ENCODE measurements at places on chromosomes 5 and 9.

DNA sequence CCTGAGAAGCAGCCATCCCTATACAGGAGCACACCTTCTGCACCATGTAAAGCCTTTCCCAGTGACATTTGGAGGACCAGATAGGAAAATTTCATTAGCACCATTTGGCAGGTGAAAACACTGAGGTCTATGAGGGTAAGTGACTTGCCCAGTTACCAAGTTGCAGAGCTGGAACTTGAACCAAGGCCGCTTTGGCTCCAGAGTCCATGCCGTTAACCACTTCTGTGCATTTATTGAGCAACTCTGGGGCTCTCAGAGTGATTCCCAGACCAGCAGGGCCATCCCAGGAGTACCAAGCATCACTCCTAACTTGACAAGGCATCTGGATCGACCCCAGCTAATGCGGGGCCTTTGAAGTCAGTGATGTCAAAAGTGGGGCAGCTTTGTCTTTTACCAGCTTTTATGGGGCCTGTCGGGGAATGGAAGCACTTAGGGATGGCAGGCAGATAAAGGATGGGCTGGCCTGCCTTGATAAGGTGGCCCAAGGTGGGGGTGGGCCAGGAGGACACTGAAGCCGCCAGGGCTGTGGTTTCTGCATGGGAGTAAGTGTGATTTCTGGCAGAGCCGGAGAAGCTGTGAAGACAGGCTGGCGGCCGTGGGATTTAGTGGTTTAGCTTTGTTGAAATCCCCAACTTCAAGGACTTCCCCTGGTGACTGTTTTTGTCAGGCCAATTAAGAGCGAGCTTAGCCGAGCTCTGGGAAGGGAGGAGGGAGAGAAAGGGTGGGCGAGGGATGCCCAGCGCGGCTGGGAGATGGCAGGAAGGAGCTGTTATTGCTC lies 127.3 kb downstream of the MACROH2A1 start:
- DNase-seq: no peak

DNA sequence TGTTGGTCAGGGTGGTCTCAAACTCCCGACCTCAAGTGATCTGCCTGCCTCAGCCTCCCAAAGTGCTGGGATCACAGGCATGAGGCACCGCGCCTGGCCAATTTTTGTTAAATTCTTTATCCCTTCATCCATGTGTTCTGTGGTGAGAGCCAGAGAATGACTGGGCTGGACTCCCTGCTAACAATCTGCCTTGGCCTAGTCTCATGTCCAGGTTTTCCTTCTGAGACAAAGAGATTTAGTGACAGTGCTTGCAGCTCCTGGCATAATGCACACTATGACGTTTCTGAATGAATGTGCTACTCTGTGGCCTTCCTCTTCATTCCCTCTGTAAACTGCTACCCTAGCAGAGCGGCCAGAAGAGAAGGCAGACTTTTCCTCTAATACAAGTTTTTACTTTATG lies 79.3 kb downstream of the FOXD1 start:
- no peak for DNase-seq

DNA sequence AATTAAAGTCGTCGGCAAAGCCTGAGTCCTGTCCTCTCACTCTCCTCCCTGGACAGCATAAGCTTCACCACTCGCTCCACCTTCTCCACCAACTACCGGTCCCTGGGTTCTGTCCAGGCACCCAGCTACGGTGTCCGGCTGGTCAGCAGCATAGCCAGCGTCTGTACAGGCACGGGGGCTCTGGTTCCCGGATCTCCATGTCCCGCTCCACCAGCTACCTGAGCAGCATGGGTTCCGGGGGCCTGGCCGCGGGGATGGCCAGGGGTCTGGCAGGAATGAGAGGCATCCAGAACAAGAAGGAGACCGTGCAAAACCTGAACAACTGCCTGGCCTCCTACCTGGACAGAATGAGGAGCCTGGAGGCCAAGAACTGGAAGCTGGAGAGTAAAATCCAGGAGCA lies 1.7 kb upstream of the XPA start:
- DNase-seq: no peak

DNA sequence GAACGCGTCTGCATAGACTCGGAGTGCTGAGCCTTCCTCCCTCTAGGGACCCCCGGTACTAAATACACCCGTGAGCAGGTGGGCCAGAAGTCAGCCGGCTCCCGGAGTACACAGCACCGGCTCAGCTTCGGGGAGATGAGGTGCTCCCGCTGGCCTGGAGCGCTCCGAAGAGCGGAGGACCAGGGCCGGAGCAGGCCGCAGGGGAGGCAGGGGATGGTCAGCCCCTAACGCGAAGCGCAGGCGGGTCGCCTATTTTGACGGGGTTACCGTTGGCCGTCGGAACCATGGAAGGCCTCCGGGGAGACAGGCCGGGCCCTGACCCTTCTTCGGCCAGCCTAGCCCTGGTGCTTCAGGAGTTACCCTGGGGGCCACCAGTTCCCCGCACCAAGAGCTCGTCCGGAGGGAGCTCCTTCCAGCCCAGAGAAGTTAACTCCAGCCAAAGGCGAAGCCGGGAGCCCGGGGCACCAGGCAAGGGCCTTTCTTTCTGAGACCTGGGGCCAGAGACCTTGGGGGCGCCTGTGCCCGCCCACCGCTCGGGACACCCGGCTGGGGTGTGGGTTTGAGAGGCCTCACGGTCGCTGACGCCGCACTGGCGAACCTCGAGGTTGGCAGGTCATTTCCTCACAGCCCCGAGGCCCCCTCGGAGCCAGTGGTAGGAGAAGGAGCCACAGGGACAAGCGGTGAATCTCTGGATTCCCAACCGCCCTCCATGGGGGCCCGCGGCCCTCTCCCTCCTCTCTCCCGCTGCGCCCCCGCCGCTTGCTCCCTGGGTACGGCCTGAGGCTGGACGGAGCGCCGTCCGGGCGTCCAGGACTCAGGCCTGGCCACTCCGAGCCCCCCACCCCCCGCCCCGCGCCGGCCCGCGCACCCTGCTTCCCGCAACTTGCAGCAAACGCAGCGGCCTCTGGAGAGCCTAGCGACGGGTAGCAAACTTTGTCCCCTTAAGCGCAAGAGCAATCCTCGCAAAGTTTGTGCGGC lies 3.4 kb upstream of the IRX4 start:
- no peak for DNase-seq

- DNase-seq: no peak
Observed at GRCh38 chr5:10338686-10339057, 14.8 kb upstream of the MARCHF6 start.

DNA sequence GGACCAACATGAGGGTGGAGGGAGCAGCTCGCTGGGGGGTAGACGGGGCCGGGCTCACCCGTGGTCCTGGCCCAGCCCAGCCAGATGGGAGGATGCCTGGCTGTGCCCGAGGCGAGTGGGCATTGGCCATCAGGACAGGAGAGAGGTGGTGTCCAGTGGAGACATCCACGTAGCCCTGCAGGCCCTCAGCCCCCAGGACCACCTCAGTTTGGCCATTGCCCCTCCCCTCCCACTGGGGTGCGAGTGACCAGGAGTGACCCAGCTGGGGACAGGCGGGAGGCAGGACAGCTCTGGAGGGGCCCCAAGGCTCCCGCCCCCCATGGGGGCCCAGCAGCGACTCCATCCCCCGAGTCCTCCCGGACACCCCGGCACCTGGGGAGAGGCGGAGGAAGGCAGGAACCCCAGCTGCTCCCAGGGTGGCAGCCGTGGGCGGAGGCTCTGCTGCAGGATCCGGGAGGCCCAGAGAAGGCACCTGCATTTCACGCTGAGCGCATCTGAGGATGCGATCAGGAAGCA lies 8.3 kb downstream of the NOXA1 start:
- no peak for DNase-seq

DNA sequence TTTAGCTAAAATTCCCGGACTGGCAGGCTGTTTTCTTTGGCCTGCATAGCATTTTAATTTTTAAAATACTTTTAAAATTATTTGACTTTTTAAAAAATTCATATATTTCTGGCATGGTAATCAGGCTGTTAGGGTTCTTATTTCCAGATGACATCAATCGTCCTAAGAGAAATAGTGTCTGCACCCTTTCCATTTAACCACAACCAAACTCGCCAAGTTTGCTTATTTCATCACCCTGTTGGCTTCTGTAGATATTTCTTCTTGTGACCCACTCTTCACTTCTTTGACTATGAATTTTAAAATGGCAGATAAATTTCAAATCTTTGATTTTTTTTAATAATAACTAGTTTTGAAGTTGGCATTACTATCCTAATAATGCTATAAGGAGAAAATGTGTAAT lies 675.7 kb upstream of the FTMT start:
- DNase-seq: no peak

DNA sequence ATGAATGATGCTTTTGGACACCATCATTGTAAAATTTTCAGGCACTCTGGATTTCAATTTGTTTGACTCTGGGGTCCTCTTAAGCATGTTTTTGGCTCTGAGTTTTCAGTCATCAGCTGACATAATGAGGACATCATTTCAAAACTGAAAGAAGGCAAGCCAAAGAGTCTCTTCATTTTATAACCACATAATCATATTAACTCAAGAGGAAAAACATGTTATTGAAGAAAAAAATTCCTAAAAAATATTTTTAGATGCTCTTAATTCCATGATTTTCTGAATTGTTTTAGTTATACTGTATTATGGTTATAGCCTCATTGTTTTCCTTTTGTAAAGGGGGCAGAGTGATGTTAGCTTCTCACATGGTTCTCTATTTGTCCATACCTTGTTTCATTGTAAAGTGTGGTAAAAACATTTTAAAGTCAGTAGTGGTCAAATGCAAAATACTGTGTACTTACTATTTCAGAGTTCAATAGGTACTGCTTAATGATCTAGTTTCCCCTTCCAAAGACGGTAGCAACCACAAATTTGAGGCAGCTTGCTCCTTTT lies 472.1 kb downstream of the DMRT2 start:
- no peak for DNase-seq

GRCh38 chr9:135551031-135551430 lies 5.1 kb downstream of the OBP2A start:
- no peak for DNase-seq

- no peak for DNase-seq
Observed at GRCh38 chr9:94740145-94740840, 13.8 kb downstream of the AOPEP start.

DNA sequence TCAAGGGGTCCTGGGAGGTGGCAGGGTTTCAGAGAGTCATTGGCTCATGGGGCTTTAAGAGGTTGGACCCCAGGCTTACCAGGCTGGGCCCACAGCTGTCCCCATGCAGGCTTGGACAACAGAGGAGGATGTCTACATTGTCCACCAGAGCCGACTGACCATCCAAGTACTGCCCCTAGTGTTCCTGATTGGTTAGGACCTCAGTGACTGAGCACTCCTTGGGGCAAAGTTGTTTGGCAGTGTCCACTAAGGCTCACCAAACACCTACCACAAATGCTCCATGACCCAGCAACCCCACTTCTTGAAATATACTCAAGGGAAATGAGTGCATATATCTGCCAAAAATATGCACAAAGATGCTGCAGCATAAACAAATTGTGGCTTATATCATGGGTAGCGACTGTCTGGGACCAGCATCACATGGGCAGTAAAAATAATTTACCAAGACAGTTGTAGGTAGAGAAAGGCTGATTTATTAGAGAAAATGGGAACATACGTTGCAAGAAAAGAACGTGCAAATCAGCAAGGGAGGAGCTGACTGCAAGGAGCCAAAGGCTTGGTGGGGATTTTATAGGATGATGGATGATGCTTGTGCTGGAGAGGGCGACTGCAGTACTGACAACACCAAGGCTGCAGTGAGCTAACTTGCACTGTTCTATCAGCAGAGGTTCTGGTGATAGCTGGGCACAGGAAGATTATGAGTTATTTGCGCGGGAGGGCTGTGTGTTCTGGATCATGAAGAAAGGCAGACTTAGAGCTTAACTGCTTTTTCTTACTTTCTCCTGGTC lies 265.2 kb downstream of the GADD45G start:
- no peak for DNase-seq

- DNase-seq: no peak
Observed at GRCh38 chr9:15531380-15531779, 20.6 kb upstream of the PSIP1 start.

GRCh38 chr5:171669571-171669970 lies 116.0 kb upstream of the SMIM23 start:
- no peak for DNase-seq

GRCh38 chr5:104859437-104859836 lies 1296.8 kb upstream of the NUDT12 start:
- DNase-seq: no peak

DNA sequence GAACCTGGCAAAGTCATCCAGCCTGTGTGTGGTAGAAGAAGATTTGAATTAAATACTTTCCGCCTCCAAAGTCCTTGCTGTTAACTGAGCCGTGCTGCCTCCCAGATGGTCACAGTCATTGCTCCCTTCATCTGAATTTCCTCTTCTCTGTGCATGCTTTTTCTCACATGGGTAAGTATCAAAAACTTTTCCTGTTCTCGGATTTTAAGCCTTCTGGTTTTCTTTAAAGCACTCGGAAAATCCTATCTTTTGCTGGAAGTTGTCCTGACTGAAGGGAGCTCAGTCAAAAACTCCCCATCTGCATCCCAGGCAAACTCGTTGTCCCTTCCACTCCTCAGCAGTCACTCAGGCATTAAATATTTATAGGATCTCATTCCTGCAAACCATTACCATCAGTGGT lies 290.0 kb upstream of the PIK3R1 start:
- no peak for DNase-seq

GRCh38 chr5:79771387-79771786 lies 81.8 kb downstream of the CMYA5 start:
- no peak for DNase-seq

DNA sequence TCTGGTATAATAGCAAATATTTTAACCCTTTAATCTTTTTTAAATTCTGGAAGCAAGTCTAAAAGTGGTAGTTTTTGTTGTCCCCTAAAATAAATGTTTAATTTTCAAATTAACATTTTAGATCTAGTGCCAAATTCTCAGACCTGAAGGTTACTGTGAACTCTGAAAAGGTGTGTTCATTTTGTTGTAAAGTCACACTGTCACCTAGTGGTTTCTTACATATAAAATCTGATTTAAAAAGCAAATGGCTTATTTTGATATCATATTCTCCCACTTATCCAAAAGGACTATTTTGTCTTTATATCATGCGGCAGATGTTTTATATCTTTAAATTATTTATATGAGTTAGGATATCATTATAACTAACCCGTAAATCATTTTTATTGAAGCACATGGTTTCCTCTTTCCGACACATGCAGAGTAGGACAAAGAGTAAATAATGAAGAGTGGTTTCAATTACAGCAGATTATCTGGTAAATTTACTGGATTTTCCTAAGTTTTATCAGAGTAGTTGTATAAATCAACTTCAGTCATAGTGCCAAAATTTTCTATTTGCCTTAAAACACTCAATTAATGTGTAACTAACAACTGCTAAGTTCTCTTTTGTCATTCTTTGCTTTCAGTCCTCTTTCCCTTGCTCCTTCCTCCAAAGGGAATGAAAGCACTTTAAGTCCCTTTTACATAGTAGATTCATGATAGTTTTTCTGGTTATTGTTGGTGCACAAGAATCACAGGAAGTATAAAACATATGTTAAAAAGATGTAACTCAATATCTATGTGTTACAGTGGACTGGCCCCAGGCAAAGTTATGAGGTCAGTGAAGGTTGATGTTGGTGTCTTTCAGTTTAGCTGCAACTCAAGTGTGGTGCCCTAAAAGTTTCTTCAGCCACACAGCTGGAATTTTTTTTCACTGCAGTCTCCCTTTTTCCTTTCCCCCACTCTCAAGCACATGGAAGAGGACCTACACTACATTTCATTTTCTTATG lies 189.6 kb downstream of the COX7C start:
- DNase-seq: no peak

GRCh38 chr9:98201749-98202148 lies 9.3 kb upstream of the CORO2A start:
- DNase-seq: no peak
